ENCODE measurements at places on chromosomes 4 and X.
A peak's percentile ranks its signal among the peaks of the same experiment; 100 is the strongest.

GRCh38 chr4:146647615-146648460, 9.1 kb downstream of the POU4F2 start:
- DNase-seq: no peak

GRCh38 chr4:18689308-18690115, 668.0 kb upstream of the LCORL start:
- DNase-seq: peak; percentile 78

- no peak for DNase-seq
Observed at GRCh38 chr4:51880016-51880915, 37.3 kb downstream of the DCUN1D4 start.

- no peak for DNase-seq
Observed at GRCh38 chr4:130484826-130485225, 1388.9 kb downstream of the C4orf33 start.

- no peak for DNase-seq
Observed at GRCh38 chrX:87337267-87337666, 180.3 kb upstream of the KLHL4 start.

- DNase-seq: no peak
Observed at GRCh38 chr4:177010418-177010817, 217.7 kb upstream of the VEGFC start.

DNA sequence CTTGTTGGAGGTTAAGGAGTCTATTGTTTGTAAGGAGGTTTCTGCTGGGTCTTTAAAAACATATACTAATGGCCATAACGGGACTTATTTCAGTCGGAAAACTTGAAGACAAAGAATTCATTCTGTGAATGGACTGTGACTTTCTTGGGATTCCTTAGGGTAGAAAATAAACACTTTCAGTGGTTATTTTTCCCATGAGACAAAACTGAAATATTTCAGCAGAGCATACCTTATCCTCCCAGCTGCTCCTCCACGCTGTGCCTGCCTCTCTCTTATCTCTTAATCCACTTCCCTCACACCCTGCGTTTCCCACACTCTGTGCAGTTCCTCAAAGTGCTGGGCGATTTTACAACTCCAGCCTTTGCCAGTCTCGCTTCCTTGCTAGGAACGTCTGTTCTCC, 47.1 kb upstream of the SORBS2 start:
- no peak for DNase-seq

DNA sequence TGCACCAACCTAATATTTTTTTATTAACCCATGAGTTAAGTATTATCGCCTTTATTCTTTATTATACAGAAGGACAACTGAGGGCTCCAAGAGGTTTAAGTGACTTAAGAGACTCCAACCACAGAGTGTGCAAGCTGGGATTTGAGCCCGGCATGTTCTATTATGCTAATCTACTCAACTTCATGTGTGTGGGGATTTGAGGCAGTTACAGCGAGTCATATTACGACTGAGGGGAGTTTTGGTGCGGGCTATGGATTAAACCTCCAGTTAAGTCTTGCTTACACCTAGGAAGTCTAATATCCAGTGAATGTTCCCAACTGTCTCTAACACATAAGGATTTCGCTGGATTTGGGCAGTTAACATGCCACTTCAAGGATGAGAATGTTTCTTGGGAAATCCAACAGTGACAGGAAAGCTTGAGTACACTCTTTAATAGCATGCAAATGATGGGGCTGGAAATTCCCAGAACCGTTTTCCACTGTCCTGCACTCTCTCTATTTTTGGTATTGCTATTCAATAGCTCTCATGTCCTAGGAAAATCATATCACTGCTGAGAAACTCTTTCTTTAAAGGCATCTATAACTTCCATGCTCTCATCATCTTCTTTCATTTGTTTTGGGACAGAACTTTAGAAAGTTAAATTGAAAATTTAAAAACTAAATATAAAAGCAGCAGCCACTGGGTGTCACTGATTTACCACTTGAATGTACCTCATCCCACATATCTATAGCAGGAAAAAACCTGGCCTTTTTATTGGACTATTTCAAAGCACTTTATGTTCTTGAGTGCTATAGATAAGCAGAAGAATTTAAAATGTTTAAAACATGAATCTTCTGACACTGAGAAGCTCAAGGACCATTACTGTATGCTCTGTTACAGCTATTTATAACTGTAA, 165.1 kb upstream of the TTC29 start:
- no peak for DNase-seq

DNA sequence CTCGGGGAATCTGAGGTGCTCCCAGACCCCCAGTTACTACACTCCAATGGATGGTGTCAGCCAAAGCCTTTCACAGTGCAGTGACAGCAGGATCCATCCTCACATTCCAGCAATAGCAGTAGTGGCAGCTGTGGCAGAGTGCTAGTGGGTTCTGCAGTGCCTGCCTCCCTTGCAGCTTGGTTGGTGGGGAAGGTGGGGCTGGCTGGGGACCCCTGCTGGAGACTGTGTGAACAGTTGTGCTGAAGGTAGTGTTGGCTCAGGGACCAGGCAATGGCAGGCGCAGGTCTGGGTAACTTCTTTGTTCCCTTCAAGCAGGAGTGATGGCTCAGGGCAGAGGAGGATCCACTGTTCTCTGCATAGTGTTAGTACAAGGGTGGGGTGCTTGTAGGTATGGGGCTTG, 343.7 kb upstream of the TRAM1L1 start:
- no peak for DNase-seq

DNA sequence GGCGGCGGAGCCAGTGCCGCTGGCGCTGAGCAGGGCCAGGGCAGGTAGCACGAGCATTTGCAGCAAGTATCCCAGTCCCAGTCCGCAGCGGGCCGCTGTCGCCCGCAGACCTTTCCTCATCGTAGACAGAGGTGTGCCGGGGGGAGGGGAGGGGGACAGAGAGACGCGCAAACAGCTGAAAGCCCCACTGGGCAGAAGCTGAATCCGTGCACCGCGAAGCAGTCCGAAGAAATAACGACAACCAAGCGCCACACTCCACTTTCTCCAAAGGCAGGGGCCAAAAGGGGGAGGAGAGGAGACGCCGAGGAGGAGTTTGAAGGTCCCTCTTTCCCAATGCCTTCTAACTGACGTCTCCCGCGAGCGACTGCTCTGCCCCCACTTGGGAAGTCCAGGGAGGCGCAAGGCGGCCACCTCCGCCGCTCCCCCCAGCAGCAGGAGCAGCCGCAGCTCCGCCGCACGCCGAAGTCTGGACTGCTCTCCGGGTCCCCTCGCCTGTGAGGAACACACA, at the start of gene UNC5C:
Gene UNC5C (minus strand): TSS at position 236 of the 508 bp plus-strand sequence.
- DNase-seq: peak; percentile 85

DNA sequence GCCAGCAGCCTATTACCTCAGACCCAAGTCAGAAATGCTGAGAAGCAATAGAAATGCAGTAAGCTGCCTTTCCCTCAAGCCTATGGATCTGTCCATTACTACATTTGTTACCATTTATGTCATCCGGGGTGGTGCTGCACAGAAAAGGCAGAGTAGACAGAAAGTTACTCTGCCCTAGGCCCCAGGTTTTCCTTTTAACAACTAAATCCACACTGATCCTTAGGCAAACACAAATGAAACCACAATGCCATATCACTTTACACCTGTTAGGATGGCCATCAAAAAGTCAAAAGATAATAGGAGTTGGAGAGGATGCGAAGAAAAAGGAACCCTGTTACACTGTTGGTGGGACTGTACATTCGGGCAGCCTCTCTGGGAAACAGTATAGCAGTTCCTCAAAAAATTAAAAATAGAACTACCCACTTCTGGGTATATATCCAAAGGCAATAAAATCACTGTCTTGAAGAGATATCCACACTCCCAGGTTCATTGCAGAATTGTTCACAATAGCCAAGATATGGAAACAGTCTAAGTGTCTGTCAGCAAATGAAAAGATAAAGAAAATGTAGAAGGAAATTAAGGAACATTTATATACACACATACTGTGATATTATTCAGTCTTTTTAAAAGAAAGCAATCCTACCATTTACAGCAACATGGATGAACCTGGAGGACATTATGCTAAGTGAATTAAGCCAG, 186.3 kb downstream of the NWD2 start:
- DNase-seq: no peak
